ENCODE measurements at places on chromosomes 2 and 18.

DNA sequence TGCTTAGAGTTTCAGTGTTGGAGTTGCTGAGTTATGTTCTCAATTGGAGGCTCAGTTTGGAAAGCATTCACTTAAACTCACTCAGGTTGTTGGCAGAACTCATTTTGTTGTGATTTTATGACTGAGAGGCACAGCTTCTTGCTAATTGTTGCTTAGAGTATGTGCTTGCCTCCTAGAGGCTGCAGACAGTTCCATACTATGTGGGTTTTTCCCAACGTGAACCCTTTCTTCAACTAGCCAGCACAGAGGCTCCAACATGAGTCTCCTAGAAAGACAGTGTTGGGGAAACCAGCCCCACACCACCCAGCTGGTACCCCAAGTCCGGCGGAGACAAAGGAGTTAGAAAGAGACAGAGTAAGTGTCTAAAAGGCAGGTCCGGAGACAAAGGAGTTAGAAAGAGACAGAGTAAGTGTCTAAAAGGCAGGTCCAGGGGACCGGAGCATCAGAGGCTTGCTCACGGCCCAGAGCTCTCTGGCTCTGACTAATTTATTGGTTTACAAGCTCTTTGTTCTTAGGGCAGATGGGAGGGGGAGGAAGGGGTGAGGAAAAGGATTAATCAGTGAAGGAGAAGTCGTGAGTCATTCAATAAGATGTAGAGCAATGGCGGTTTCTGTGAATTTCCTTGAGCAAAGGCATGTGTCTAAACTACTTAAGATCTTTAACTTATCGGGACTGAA lies 999.7 kb upstream of the LRRTM1 start:
- DNase-seq = peak; percentile 16

GRCh38 chr2:147512206-147512605 lies 332.6 kb upstream of the ACVR2A start:
- DNase-seq = no peak

DNA sequence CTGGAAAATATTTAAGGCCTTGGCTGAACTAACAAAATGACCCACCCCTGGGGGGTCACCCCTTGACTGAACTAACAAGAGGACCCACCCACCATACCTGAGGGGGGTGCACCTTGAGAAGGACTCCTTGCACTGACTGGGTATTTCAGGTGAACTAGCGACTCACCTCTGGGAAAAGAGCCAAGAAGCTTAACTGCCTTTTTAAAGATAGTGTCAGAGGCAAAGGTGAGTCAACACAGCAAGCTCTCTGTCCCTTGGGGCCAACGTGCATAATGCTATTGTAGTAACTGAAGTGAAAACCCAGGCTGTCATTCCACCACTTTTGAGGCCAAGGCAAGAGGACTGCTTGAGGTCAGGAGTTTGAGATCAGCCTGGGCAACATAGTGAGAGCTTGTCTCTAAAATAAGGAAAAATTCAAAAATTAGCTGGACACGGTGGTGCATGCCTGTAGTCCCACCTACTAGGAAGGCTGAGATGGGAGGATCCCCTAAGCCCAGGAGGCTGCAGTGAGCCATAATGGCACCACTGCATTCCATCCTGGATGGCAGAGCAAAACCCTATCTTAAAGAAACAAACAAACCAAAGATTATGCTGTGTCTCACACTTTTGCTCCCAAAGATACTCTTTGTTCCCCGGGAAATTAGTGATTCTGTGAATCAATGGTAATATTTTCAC lies 36.4 kb upstream of the ZCCHC2 start:
- peak; percentile 48 for DNase-seq

GRCh38 chr2:8264981-8265380 lies 416.9 kb upstream of the ID2 start:
- no peak for DNase-seq

GRCh38 chr2:160477032-160477431 lies 16.6 kb downstream of the RBMS1 start:
- DNase-seq = no peak

DNA sequence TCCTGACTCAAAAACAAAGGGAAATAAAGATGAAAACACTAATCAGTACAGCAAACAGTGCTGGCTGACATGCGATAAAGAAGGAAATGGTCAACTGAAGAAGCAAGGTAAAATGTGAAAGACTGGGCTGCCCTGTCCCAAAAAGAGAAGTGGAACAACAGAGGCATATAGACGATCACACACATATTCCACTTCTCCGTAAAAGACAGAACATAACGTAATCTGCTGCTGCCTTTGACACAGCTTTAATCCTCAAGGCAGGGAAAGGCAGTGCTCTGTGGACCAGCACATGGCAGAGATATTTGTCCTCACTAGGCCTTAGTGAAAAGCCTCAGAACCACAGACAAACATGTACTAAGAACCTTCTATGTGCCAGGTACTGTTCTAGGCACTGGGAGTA lies 24.3 kb upstream of the REL start:
- no peak for DNase-seq

GRCh38 chr2:138298900-138299299 lies 202.7 kb upstream of the SPOPL start:
- no peak for DNase-seq

DNA sequence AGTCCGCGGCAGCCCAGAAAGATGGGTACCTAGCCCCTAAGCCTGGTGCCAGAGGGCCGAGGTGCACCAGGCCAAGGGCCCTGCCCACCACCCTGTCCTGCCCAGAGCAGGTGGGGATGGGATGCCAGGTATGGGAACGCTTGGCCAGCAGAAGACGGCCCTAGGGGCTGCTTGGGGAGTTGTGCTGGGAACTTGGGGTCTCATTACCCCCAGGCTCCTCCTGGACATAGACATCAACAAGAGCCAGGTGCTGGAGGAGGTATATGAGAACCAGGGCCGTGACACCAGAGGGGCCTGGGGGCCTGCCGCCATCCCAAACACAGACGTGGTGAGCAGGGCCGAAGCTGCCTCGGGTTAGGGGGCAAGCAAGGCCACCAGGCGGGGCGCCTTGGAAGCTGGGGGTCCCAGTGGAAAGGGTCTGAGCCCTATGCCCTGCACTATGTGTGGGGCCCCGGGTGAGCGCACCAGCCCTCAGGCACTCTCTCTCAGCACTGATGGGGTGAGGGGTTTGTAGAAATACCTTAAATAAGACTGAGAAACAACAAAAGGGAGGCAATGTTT lies 46.9 kb downstream of the FER1L5 start:
- no peak for DNase-seq

- no peak for DNase-seq
Observed at GRCh38 chr18:72830109-72830508, 37.7 kb downstream of the NETO1 start.

DNA sequence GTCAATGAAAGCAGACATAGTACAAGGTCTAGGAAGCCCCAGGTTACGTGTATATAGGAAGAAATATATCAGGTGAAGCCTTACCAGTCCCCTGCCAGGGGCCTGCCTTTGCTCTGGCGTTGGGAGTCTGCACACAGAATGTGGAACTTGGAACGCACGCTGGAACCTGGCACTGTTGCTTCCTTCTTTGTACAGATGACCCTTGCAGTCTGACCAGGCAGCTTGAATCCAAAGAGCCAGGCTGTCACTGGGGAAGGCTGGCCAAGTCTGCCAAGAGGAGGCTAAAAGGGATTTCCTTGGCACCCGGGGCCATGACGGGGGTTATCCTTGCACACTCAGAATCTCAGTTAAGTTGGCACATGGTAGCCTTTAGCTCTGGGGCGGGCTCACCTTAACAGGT lies 39.5 kb downstream of the TMEM247 start:
- no peak for DNase-seq

GRCh38 chr2:42095923-42096408 lies 48.1 kb downstream of the PKDCC start:
- DNase-seq = peak; percentile 74

GRCh38 chr18:73961804-73962203 lies 185.8 kb downstream of the FBXO15 start:
- no peak for DNase-seq

GRCh38 chr2:56021579-56021978 lies 98.0 kb upstream of the EFEMP1 start:
- DNase-seq = no peak

GRCh38 chr2:222445227-222445626 lies 20.9 kb downstream of the SGPP2 start:
- DNase-seq = no peak

DNA sequence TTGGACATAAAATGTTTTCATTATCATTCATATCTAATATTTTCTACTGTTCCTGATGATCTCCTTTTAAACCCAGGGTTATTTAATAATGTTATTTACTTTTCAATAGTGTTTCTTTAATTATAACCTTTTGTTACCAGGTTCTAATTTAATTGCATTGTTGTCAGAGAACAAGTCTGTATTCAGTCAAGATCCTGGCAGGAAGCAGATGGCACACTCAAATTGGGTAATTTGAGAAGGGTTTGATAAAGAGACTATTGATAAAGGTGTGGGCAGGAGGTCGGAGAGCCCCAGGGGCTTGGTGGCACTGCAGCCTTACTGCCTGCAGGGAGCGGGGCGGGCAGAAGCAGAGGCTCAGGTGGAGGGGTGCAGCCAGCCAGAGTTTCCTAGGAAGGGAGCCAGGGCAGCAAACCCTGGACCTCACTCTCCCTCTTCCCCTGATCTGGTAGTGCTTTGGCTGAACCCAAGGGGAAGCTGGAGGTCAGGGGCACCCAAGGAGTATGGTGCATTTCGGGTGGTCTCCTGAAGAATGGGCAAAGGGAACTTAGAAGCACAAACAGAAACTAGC lies 2.3 kb upstream of the KIF1A start:
- DNase-seq = no peak

DNA sequence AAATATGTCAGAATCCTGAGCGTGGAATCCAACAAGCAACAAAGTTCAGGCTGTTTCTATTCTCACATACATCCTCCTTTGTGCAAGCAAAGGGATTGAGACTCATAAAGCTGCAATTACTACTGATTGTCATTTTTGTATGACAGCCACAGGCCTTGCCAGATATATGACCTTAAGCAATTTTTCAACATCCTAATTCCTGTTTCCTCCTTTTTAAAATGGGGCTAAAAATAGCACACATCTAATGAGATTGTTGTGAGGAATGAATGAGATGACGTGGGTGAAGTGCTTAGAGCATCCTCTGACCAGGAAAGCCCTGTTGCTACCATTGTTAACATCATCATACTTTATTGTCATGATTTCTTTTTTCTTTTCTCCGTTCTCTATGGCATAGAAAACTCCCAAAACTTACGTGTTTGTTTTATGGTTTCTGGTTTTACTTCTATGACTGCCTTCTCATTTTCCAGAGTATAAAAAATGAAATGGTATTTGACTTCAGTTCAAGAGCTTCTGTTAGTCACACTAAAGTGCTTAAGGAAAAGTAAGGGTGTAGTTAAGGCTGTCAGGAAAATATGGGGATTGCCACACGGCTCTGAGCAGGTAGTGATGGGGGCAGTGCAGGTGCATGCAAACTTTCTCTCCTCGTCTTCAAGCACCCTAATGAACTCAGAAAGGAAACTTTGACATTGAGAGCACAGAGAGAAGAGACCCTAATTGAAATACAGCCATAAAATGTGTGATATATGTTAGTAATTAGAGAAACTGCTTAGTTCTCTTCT lies 590.6 kb upstream of the NETO1 start:
- no peak for DNase-seq

GRCh38 chr2:214156971-214157370 lies 253.9 kb upstream of the VWC2L start:
- DNase-seq = no peak

GRCh38 chr18:48832938-48833700 lies 117.6 kb downstream of the SMAD7 start:
- DNase-seq = peak; percentile 91

GRCh38 chr2:65377556-65378192 lies 54.7 kb downstream of the SPRED2 start:
- DNase-seq = peak; percentile 15

- no peak for DNase-seq
Observed at GRCh38 chr2:20157193-20157891, 67.6 kb downstream of the SDC1 start.

DNA sequence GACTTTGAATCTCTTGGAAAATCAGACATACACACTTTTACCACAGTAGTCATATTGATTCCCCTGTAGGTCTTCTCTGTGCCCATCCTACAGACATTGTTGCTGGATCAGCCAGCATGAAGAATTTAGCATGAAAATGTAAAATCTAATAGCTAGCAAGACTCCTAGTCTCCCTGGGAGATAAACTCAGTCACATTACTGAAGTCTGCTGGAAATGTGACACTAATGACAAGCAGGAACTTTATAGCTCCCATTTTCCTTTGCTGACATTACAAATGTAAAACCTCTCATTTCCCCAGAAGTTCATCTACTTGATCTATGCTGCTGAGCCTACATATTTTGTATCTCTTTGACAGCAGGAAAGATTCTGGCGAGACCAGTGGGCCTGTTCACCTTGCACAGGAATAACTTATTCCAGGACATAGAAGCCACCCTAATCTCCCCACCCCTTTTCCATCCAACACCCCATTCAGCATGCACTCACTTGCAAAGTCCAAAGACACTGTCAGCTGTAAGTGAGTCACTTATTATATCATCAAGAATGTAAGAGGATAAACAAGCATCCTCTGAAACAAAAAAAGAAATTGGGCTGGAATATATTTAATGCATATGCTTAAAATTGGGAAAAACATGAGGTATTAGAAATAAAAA lies 648.3 kb upstream of the PKDCC start:
- DNase-seq = no peak

DNA sequence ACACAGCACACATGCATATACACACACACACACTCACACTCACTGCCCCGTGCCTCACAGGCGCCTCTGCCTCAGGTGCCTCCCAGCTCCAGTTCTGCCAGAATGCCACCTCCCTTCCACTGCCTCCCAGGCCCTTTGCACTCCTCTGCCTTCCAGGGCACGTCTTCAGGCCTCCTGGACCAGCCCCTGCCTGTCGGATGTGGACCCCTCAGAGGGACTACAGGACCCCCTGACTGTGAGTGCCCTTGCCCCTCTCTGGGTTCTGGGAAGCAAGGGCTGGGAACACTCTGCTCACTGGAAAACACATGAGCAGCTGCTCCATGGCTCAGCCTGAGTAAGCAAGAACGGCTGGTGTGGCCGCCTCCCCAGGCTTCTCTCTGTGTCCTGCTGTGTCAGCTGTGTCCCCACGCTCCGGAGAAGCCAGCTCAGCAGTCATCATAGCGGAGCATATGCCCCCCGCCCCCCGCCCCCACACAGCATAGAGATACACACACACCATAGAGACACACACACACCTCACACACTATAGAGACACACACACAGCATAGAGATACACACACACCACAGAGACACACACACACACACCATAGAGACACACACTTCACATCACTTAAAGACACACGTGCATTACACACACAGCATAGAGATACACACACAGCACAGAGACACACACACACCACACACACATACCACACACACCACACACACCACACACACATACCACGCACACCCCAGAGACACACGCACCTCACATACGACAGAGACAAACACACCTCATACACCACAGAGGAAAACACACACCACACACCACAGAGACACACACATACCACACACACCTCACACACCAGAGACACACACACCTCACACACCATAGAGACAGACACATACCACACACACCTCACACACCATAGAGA lies 271.3 kb downstream of the CYRIA start:
- peak; percentile 9 for DNase-seq

- no peak for DNase-seq
Observed at GRCh38 chr2:199994371-199994770, 39.0 kb downstream of the MAIP1 start.

GRCh38 chr2:64704996-64705395 lies 51.3 kb upstream of the SERTAD2 start:
- no peak for DNase-seq

GRCh38 chr2:37837628-37838328 lies 87.3 kb upstream of the RMDN2 start:
- DNase-seq = no peak

- no peak for DNase-seq
Observed at GRCh38 chr2:18491577-18491976, 68.9 kb downstream of the RDH14 start.

Measured in RKO (cell line).